ENCODE measurements at places on chromosomes 4 and X.

GRCh38 chr4:42523066-42523718 lies 125.9 kb downstream of the SHISA3 start:
- DNase-seq = no peak

- DNase-seq = no peak
Observed at GRCh38 chr4:77818073-77818601, 1.0 kb downstream of the CNOT6L start.

DNA sequence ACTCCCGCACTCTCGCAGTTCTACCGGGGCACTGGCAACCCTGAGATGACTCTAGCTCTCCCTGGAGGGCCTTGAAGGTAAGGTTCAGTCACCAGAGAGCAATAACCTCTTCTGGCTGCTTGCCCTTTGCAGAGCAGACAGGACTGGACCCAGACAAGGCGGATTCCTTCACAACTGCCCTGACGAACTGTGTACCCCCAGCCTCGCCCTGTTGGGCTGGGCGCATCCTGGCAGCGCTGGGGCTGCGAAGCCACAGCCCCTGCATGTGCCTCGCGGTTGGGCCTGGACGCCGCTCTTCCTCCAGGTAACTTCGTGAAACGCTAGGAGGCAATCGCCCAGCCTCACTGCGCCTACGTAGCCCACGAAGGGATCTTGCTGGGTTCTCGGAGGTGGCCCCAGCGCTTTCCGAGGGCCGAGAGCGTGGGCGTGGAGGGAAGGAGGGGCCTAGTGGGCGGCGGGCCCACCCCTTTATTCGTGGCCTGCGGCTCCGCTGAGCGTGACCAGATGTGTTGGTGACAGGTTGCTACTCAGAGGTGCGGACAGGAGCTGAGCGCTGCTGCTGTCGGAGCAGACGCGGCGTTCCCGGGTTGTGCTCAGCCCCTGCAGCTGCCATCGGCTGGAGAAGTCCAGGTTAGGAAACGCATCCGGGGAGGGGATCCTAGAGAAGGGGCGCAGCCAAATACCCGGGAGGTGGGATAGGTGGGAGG lies 1.9 kb upstream of the MAMLD1 start:
- no peak for DNase-seq

DNA sequence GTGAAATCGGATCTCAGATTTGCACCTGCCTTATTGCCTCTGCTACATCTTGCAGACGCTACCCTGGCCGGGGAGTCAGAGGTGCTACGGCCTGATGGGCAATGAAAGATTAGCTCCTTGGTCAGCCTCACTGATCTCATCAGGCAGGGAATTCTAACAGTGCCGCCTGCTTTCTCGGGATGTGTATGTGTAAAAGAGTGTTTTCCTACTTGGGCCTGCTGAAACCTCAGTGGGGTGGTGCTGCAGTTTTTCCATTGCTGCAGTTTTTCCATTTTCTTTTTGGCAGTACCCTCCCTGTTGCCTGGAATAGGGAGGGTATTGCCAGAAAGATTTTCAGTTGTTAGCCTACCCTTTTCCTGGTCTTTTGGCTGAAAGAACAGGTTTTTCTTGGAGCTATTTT lies 117.5 kb downstream of the CDKL5 start:
- no peak for DNase-seq

DNA sequence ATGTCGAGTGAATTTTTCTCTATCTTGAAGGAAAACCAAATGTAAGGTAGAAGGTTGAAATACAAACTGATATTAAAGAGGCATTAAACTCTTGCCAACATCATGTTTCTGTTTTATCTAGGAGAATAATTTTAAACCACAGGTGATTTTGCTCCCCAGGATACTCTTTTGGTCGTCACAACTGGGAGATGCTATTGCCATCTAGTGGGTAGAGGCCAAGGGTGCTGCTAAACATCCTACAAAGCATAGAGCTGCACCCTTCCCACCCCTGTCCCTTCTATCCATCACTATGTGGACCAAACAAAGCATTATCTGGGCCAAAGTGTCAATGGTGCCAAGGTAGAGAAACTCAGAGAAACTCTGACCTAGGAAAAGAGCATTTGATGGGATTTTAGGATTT lies 154.6 kb upstream of the MAGEB2 start:
- DNase-seq = no peak

DNA sequence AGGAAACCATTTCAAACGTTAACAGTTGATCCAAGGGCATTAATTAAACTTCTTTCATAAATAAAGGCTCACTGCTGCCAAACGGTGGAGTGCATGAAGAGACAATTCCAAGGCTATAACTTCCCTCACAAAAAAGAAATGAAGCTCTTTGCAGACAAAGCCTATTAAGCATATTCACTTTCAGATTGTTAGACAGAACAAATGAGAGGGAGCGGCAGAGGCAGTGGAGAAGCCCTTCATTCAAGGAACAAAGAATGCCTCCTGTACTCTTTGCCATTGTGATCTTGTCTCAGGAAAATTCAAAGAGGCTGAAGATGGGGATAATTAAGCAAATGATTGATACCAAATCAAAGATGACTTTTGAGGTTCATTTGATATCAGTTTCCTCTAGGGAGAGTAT lies 370.5 kb upstream of the FAT1 start:
- no peak for DNase-seq

DNA sequence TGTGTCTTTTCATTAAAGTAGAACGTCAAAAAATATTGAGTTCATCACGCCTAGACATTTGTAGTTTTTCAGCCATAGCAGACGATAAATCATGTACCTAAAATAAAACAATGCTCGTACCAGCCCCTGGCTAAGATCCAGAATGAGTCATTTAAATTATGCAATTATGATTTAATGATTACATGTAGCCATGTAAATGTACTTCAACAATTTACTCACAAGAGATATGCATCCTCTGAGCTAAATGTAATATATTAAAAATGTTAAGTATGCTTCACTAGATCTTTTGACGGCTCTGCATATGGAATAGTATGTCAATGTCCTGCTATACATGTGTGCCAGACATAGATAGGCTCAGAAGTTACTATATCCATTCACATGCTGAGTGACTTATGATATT lies 1077.8 kb downstream of the ARAP2 start:
- no peak for DNase-seq

GRCh38 chrX:15298201-15298600 lies 17.2 kb downstream of the ASB11 start:
- no peak for DNase-seq

DNA sequence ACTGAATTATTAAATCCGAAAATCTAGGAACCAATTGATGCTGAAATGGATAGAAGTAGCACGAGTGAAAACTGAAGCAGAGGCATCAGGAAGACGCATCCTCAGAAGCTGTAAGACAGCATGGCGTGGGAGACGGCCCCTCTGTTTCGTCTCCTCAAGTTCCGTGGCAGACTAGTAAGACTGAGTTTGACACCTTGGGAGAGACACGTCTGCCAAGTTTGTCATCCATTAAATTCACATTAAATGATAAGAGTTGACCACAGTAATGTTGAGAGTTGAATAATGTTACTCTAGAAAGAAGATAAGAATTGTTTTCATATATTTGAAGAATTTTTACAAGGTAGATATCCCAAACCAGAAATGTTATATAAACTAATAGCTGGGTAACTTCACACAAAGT lies 736.1 kb upstream of the FRG1 start:
- DNase-seq = no peak

GRCh38 chr4:73181231-73181630 lies 77.4 kb downstream of the ANKRD17 start:
- DNase-seq = no peak

- DNase-seq = no peak
Observed at GRCh38 chrX:40327085-40327484, 229.3 kb upstream of the BCOR start.

DNA sequence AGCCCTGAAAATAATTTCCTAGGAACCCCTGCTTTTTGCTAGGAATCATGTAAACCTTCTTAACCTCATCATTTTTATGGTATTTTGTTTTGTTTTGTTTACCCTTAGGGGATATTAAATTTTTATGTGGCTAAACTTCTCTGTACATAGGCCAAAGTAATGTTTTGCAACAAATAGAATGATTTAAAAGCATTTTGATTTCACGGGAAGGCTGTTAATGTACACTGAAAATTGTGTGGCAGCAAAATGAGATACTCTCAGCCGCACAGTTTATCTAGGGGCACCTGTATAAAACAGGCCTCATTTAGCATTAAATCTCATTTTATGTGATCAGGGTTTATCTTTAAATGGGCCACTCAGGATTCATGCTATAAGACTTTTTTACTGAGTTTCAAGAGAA lies 175.0 kb downstream of the ANTXR2 start:
- no peak for DNase-seq

GRCh38 chrX:38987198-38987651 lies 186.0 kb downstream of the MID1IP1 start:
- DNase-seq = no peak

DNA sequence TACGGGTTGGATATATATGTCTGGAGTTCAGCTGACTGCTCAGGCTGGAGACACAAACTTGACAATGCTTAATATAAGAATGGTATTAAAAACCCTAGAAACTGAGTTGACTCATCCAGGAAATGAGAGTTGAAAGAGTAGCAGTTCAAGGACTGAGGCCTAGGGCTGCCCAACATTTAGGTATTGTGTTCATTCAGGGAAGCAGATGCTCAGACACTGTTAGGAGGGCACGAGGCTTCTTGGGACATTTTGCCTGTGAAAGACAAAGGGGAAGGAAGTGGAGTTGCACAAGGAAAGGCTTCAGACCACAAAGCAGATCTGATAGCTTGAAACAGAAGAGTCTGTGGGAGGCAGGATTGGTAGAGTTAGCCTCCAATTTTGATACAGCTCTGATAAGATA lies 52.0 kb upstream of the HS3ST1 start:
- no peak for DNase-seq

DNA sequence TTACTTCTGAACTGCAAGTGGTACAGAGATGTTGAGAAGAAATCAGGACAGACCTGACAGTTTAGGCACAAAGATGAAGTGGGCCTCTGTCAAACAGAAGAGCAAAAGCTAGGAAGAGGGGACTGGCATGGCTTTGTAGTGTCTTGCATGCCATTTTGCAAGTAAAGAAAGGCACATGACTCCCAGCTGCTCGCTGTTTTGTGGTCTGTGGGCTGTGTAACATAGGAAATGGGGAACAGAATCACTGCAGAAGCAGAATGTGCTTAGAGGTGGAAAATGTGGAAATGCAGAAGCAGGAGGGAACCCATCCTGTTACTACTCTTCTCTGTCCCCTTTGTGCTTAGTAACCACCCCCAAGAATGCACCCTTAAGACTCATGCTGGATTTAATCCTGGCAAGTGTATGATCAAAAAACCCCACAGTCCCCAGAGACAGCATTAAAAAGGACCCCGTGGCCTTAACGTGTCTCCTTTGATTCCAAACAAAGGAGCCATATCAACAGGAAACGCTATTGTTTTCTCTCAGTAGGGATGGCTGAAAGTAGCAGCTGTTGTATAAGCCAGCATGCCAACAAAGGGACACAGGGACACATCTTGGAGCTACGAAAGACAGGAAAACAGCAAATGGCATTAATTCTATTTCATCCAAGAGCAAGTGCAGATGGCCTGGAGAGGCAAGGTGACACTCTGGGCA lies 177.6 kb upstream of the GLRA2 start:
- DNase-seq = no peak

DNA sequence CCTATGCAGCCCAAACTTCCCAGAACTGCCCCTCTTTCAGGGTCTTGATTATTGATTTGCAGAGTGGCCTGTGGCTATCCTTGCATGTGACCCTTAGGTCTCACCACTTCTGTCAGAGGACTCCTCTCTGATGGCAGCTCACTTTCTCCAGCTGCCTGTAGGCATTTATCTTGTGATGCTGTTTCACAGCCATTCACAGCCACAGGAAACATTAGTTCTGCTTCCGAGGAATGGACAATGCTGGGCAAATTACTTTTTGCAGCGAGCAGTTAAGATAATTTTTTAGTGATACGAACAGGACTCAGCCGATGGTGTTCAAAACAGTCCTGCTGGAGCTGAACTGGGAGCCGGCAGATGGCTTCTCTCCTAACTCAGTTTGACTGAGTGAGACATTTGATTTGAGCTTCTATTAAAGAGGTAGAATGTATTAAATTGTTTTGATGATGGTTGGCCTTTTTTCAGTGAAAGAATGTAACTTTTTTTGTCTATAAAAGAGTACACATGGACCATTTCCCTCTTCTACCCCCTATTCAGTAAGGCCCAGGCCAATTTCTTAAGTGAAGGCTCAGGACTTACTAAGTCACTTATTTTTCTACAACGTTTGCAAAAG lies 58.4 kb upstream of the TMEM150C start:
- no peak for DNase-seq

Data from stimulated activated CD8-positive, alpha-beta memory T cell treated with anti-CD3 and anti-CD28 coated beads, Interleukin-4, amount 100 ng/mL, for 4 hours (primary cell).